T-helper 9 cell (primary cell): ENCODE measurements at places on chromosomes 6 and 20.

DNA sequence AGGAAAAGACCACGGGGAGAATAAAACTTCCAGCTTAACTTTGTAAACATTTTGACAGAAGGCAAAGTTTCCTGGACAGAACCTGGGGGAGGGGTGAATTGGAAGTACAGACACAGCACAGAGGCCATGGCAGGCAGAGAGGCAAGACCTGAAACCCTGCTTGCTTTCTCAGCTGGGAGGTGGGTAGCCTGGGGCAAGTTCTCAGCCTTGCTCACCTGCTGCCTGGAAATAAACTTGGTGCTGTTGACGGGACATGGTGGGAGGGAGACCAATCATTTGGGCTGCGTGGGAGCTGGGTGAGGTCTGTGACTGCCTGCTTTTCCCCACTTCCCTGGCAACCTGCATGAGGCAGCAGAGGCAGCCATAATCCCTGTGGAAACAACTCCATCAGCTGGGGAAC, 221.3 kb downstream of the MOXD1 start:
- DNase-seq, result no peak

GRCh38 chr6:139308286-139308916, 16.6 kb upstream of the TXLNB start:
- DNase-seq, result no peak

DNA sequence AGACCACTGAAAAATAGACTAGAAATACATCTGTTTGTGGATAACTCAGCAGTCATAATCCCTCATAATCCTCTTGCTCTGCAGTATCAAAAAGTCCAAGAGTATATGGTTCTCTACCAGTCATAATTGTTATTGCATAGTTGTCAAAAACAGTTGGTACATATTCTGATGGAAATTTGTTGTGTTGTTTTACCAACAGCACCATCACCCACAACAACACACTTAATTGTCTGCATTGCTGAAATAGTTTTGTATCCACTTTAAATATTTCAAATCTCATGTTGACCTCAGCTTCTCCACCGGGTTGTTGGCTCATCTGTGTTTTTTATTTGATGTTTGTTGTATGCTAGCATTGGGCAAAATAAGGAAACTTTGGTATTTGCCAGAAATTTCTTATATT, 39.4 kb downstream of the ITCH start:
- DNase-seq, result no peak

DNA sequence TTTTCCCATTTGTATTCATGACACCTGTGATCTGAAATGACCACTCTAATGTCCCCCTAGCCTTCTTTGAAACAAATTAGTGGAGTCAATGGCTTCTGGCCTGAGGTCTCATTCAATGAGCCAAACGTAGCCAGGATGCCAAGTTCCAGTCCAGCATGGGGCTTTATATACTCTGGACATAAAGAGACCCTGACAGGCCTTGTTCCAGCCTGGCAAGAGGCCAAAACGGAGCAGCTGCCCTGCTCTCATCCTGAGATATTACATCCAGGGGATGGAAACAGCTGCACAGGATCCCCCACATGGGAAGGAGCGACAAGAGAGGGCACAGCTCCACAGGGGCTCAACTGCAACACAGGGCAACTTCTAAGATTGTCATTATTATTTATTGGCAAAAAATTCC, 437.8 kb downstream of the CDH26 start:
- no peak for DNase-seq

- DNase-seq, result no peak
Observed at GRCh38 chr6:33839399-33840047, 35.7 kb upstream of the MLN start.

GRCh38 chr20:54793291-54793992, 318.0 kb downstream of the DOK5 start:
- no peak for DNase-seq

- no peak for DNase-seq
Observed at GRCh38 chr6:87391334-87391733, 16.4 kb upstream of the CFAP206 start.

DNA sequence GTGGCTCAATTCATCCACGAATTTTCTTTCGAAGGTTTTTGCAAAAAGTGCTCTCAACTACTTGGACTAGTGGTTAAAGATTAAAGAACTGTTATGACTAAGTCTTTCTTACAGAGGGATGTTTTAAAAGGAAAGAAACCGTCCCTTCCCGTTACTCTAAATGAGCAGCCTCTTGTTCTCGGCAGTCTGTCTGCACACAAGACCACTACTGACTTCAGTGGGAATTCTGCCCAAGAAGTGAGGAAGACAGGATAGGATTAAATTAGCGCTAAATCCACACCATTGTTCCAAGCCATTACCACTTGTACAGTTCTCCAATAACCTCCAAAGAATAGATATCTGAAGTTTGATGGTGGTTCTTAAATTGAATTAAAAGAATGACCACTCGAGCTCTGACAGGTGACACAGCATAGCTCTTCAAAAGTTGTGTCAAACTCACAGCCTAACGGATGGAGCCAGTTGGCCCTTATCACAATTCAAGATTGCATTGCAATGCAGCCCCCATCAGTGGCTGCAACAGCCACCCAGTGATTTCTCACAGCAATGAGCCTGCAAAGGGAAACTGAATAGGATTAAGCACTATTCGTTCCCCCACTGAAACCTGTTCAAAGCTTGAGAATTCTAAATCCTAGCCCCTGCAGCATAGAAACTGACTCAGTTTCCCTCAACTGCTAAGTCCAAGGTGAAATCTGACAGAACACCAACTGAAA, 1.8 kb downstream of the EPB41L2 start:
- no peak for DNase-seq

GRCh38 chr20:19889011-19889953, 127.9 kb upstream of the NAA20 start:
- no peak for DNase-seq

DNA sequence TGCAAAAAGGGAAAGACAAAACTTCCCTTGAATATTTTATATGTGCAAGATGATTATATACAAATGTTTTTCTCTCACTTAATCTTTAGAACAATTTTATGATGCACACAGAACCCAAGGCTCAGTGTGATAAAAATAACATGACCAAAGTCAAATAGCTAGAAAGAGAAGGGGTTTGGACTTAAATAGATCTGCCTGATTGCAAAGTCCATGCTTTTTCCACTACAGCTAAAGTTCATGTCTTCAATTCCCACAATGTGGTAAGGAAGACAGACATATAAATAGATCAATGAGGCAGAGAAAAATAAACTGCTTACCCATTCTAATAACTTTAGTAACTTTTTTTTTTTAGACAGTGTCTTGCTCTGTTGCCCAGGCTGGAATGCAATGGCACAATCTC, 143.8 kb downstream of the CDK19 start:
- no peak for DNase-seq

DNA sequence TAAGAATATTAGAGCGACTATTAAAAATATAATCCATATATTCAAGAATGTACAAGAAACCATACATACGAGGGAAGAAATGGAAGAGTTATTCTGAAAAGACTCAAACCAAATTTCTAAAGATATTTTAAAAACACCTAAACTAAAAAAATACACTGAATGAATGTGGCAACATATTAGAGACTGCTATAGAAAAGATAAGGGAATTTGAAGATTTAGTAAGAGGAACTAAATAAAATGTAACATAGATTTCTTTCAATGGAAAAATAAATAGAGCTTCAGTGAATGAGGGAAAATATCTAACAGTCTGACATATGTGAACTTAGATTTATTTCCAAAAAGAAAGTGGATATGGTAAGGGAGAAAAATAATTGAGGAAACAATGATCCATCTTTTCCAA, 194.9 kb upstream of the STXBP5 start:
- DNase-seq, result no peak
